ENCODE measurements at places on chromosomes 1 and 21. TPM values are rescaled to one million over a fixed set of nuclear protein-coding genes. Genes with fewer than 3 reads are reported as not detected.

The PTPRC gene
- total RNA-seq = 6.9 TPM

The NFASC gene
- total RNA-seq = 11.6 TPM

The FBLIM1 gene
- total RNA-seq = 100 TPM

The FMO2 gene
- 53.5 TPM for total RNA-seq

The HOOK1 gene
- 10.7 TPM for total RNA-seq

The S100A7A gene
- total RNA-seq = not detected

The ZSCAN20 gene
- 4.4 TPM for total RNA-seq

The EPS8L3 gene
- total RNA-seq = not detected

The AKR7A3 gene
- 0.20 TPM for total RNA-seq

The RPAP2 gene
- total RNA-seq = 23.6 TPM

The TMEM240 gene
- 8.9 TPM for total RNA-seq

GRCh38 chr21:16583556-16583955, 853.8 kb downstream of the USP25 start:
- DNase-seq = no peak

- DNase-seq = no peak
These were observed 99.4 kb downstream of the FASLG start for GRCh38 chr1:172758259-172758658.

- DNase-seq = no peak
These were observed 27.1 kb downstream of the IPP start for GRCh38 chr1:45723248-45723930.

- DNase-seq = no peak
These were observed 676.4 kb upstream of the ADAMTS5 start for GRCh38 chr21:27643326-27643725.

GRCh38 chr1:116408803-116409720, 36.0 kb downstream of the ATP1A1 start:
- DNase-seq = no peak

GRCh38 chr21:27572696-27573095, 605.8 kb upstream of the ADAMTS5 start:
- DNase-seq = no peak

- no peak for DNase-seq
These were observed 31.3 kb upstream of the RNF186 start for GRCh38 chr1:19846338-19846737.

DNA sequence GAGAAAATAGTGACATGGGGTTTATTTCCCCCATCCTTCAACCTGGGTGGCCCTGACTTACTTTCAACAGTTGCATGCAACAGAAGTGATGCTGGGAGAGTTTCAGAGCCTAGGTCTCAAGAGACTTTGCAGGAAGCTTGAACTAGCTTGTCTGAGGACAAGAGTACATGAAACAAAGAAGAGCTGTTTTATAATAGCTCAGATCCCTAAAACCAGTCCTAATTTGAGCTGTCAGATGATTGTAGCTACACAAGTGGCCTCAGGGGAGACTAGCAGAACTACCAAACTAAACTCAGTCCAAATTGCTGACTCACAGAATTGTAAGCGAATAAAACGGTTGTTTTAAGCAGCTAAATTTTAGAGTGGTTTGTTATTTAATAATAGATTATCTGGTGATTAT, 17.1 kb downstream of the RC3H1 start:
- no peak for DNase-seq

GRCh38 chr1:40817791-40818263, 34.2 kb downstream of the KCNQ4 start:
- DNase-seq = no peak

DNA sequence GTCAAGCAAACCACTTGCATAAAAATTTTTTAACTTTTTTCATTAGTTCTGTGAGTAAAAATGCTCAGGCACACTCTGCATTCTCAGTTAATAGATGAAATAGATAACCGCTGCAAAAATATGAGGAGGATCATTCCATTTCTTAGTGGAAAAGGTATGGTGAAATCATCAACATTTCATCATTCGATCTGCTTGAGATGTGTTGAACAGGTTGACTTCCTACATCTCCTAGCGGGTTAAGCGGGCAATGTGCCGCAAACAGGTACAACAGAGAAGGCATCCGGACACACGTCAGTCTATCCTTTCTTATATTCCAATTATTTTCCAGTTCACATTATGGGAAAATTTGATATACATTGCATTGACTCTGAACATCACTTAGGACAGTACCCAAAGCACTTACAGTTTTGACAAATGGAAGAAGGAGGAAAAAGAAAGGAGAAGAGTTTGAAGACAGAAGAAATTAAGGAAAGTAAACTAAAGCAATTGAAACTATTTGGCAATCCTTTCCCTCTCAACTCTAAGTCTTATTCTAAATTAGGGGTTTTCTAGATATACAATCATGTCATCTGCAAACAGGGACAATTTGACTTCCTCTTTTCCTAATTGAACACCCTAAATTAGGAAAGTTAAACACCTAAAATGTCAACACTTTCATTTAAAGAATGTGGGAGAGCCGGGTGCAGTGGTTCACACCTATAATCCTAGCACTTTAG, 33.5 kb downstream of the NIBAN1 start:
- DNase-seq = no peak

DNA sequence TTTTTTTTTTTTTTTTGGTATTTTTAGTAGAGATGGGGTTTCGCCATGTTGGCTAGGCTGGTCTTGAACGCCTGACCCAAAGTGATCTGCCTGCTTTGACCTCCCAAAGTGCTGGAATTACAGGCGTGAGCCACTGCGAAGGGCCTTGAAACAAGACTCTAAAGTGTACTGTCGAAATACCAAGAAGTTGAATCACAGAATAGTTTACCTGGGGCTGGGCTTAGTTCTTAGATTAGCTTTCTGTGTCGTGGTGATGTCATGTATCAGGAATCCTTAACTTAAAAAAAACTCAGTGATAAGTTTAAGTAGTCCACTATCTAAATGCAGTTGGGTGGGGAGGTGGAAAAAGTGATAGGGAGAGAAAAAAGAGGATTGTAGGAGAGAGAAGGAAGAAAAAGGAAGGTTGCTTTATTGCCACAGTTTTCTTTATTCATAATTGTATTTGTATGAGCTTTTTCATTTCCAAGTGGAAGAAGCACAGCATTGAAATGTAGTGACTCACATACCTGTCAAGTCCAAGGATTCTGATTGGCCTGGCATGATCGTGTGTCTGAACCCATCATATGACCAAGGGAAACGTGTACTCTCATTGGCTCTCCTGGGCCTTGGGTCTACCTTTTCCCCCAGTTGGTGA, 13.4 kb downstream of the ITSN1 start:
- no peak for DNase-seq

DNA sequence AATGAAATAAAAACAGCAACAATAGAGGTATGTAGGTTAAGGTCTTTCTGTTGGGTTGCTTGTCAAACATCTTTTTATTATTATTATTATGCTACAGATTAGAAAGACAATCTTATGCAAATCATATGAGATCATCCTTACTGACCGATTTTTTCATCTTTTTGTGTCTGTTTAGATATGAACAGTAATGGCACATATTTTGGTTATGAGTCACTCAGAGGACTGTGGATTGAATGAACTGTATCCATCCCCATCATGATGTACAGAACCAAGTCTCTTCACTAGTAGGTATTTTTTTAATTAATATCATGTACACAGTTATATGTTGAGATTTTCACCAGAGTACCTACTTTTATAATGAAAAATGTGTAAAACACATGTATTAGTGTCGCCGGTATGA, 159.1 kb downstream of the CHRM3 start:
- no peak for DNase-seq

GRCh38 chr1:191984856-191985255, 173.4 kb upstream of the RGS18 start:
- no peak for DNase-seq

- no peak for DNase-seq
These were observed 388.5 kb downstream of the PCP4 start for GRCh38 chr21:40255518-40256444.

DNA sequence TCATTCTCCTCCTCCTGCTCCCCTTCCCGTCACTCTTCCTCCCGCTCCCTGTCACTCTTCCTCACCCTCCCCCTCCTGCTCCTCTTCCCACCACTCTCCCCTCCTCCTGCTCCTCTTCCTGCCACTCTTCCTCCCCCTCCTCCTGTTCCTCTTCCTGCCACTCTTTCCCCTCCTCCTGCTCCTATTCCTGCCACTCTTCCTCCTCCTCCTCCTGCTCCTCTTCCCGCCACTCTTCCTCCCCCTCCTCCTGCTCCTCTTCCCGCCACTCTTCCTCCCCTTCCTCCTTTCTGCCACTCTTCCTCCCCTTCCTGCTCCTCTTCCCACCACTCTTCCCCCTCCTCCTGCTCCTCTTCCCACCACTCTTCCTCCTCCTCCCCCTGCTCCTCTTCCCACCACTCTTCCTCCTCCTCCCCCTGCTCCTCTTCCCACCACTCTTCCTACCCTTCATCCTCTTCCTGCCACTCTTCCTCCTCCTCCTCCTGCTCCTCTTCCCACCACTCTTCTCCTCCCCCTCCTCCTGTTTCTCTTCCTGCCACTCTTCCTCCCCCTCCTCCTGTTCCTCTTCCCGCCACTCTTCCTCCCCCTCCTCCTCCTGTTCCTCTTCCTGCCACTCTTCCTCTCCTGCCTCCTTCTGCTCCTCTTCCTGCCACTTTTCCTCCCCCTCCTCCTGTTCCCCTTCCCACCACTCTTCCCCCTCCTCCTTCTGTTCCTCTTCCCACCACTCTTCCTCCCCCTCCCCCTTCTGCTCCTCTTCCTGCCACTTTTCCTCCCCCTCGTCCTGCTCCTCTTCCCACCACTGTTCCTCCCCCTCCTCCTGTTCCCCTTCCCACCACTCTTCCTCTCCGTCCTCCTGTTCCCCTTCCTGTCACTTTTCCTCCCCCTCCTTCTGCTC, 28.7 kb upstream of the ARTN start:
- DNase-seq = no peak

GRCh38 chr1:241424480-241424971, 67.5 kb upstream of the RGS7 start:
- DNase-seq = no peak

GRCh38 chr21:43865540-43866259, 677 bp downstream of the AGPAT3 start:
- peak; percentile 77 for DNase-seq

GRCh38 chr21:39388038-39388810, 39.3 kb upstream of the HMGN1 start:
- peak; percentile 96 for DNase-seq

DNA sequence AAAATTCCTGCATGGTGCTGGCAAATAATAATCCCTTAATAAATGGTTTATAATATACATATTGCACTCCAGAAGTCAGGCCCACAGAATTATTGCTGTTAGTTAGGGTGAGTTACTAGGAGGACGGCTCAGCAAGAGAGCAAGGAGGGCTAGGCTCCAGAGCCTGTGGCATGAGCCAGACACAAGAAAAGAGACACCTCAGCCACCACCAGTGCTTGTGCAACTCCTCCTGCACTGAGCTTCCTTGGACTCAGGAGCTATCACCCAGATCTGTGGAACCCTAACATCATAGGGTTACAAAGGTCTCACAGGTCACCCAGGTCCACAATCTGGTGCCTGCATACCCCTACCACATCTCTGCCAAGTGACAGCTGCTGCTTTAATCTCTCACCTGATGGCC, 12.8 kb upstream of the LRRC8D start:
- DNase-seq = no peak

DNA sequence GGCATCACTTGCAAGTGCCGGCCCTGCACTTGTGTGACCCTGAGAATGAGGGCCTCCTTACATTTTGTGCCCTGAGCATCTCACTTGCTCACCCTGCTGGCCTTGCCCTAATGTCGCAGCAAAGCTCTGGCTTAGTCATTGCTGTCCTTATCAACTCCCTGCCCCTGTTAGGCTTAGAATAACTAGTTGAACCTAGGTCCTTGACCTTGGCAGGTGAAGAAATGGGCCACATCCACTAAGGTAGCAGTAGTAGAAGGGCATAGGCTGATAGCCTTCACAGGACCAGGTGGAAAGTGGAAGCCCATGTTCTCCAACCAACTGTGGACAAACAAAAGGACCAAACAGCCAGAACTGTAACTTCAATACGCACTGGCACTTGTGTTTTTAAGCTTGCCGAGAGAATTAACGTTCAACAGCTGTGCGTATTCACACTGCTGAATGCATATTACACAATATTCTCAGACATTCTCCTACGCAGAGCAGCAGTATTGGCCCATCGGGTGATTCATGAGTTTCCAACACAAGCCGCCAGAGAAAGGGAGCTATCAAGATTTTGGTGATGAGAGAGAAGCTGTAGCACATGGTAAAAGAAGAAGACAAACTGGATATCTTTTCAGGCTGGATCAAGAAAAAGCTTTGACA, 27.7 kb upstream of the PTGFRN start:
- peak; percentile 42 for DNase-seq

- no peak for DNase-seq
These were observed 47.4 kb downstream of the XCL1 start for GRCh38 chr1:168623831-168624230.

- DNase-seq = no peak
These were observed 59.2 kb downstream of the IVNS1ABP start for GRCh38 chr1:185257950-185258208.

DNA sequence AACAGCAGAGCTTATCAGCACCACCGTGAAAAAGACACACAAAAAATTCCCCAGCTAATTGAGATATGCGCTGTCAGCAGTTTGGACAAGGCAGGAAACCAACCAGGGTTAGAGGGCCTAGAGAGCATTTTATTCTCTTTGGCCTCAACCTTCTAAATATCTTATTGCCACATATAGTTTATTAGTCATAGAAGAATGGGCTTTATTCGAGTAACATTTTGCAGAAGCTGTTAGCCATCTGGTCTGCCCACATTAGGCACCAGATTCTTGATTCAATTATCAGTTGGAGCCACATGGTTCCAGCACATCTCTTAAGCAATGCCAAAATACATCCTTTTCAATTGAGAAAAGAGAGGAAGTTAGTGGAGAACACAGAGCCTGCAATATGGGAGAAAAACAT, 109.9 kb upstream of the CXADR start:
- no peak for DNase-seq

- DNase-seq = no peak
These were observed 421.4 kb upstream of the RUNX1 start for GRCh38 chr21:35470522-35470921.

DNA sequence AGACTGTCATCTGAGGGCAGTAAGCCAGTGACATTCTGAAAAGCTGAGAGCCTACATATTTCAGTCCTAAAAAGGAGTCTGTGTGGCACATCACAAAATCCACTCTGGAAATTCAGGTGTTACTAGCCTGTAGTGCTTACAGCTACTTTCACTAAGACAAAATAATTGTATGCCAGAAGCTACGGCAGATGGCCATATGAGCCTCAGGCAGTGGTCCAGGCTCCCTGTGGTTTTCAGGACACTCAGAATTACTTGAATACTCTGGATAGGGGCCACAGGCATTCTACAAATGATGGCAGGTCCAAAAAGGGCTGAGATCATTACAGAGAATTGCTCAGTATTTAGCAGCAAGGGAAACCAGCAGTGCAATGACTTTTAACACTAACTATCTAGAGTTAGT, 527.1 kb downstream of the MRPL39 start:
- no peak for DNase-seq

- no peak for DNase-seq
These were observed 208.8 kb downstream of the DAB1 start for GRCh38 chr1:57214951-57215575.

Measured in left ventricle myocardium superior (tissue), 1 donor.